ENCODE measurements at places on chromosomes 3 and 15.

- no peak for DNase-seq
Observed at GRCh38 chr15:51398626-51399025, 57.2 kb downstream of the GLDN start.

DNA sequence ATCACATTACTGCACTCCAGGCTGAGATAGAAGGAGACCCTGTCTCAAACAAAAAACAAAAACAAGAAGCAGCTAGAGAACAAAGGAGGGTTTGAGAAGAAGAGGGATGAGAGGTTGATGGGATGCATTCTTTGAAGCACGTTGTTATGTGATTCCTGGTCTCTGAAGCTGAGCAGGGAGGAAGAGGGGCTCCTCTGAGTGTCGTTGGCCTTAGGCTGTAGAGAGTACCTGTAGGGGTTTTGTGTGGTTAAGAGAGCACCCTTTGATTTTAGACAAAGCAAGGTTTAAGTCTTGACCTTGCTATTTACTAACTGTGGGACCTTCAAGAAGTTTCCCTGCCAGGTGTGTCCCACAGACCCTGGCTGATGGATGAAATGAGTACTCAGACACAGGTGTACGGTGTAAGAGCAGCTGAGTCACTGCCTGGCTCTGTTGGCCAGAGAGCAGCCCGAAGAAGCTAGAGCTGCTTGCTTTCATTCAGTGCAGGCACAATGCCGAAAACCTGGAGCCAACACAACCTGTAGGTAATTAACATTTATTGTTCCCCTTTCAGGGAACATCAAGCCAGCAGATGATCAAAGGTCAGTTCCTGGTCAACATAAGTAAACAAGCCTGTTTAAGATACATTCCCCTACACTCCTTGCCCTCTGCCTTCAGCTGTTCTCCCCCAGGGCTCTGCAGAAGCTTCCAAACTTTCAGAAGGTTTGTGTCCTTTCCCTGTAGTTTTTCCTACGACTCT, 67.2 kb downstream of the LRRK1 start:
- no peak for DNase-seq

- DNase-seq: no peak
Observed at GRCh38 chr15:59327942-59328341, 44.7 kb downstream of the MYO1E start.

GRCh38 chr3:60277361-60277800, 973.9 kb downstream of the FHIT start:
- DNase-seq: no peak

DNA sequence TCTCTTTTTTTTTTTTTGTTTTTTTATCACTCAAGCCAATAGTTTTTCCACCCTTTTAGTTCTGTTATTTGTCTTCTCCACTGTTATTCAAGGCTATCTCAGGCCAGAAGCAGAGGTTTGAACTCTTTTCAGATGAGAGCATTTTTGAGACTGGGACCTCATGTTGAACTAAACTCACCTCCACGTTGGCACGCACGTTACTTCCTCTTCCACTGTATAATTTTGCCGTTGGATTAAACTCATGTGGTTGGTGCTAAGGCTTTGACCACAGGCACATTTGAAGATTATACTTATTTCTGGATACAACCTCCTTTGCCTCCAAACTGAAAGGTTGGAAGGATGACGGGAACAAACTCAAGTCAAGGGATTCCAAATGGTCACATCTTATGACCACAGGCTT, 501.3 kb upstream of the TPRG1 start:
- DNase-seq: no peak

DNA sequence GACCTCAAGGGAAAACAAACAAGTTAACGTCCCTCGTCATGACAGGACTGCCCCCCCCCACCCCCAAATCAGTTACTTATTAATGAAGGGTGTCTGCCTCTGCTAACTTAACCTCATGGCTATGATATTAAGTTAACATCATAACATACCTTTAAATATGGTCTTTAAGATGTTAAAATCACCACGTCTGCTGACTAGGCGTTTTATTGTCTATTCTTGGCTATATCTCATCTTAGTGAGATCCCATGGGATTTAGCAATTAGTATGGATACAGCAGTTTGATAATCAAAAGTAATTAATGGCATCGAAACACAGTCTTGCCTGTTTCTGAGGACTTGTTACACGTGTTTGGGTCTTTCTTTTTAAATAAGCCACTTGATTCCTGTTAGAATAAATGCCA, 186.9 kb downstream of the FOXB1 start:
- DNase-seq: no peak

All from NCI-H2107 (cell line).